ENCODE measurements at places on chromosomes 2 and 18. TPM values are rescaled to one million over a fixed set of nuclear protein-coding genes. Genes with fewer than 3 reads are reported as not detected.

DNA sequence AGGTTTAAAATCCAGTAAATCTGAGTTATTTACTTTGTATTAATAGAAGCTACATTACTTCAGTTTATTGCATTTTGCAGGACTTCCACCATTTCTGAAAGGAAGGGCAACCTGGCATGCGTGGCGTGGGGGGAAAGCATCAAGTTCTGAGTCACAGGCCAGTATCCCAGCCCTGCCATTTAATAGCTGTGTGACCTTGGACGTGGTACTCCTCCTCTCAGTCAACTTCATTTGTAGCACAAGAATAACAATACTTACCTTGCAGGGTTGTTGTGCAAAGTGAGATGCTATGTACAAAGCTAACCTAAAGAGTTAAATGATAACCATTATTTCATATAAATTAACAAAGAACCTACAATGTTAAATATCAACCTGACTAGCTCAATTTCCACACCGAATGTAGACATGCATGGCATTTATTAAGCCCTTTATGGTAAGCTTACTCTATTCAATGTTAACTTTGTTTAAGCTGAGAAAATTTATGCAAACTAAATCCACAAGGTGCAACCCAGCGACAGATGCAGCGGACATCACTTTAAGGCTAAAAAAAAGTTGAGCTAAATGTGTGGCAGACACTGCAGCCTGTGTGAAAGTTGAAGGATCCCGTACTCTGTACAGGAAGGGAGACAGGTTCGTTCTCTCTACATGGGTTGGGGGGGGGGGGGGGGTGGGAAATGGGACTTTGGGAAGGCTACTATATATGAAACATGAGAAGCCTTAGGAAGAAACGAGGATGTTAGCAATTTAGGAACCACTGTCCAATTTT lies 17.2 kb upstream of the STPG4 start:
- H3K36me3 ChIP-seq, result no peaks in the 10 kb centered on the region
- H3K27ac ChIP-seq, result no peak overlapping the region
- no peaks in the 10 kb centered on the region for H3K27me3 ChIP-seq
- H3K4me1 ChIP-seq, result peaks cover 33% of the 10 kb centered on the region
- no peak for DNase-seq
- H3K4me3 ChIP-seq, result no peak overlapping the region

SRD5A2 gene
- total RNA-seq, result 12.0 TPM

KIF1A gene
- 0.31 TPM for total RNA-seq

- H3K4me3 ChIP-seq, result no peak overlapping the region
- no peak overlapping the region for H3K27ac ChIP-seq
- H3K36me3 ChIP-seq, result no peaks in the 10 kb centered on the region
- no peaks in the 10 kb centered on the region for H3K27me3 ChIP-seq
- H3K4me1 ChIP-seq, result peaks cover 2% of the 10 kb centered on the region
- DNase-seq, result no peak
Measured at GRCh38 chr18:63373161-63373560, 6.2 kb upstream of the KDSR start.

- no peaks in the 10 kb centered on the region for H3K4me1 ChIP-seq
- no peak overlapping the region for H3K4me3 ChIP-seq
- H3K36me3 ChIP-seq, result no peaks in the 10 kb centered on the region
- no peaks in the 10 kb centered on the region for H3K27me3 ChIP-seq
- DNase-seq, result no peak
Measured at GRCh38 chr2:241959751-241960269, 90.3 kb downstream of the RTP5 start.

POTEC gene
- not detected for total RNA-seq

DNA sequence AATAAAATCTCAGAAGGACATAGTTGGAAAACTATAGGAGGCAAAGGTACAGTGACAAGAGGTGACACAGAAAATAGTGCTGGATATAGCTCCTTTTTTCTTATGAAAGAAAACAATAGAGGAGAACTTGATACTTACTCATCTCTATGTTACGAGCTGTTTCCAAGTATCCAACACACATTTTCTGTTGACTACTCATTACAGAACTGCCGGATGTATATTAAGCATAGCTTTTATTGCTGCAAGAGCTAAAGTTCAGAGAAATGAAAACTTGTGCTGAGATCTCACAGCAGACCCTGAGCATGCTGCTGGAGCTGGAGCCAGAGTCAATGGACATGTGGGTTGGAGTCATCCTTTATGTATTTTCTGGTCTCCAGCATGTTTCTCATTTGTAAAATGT lies 210.0 kb upstream of the NT5C1B start:
- no peak overlapping the region for H3K4me3 ChIP-seq
- no peak for DNase-seq
- no peaks in the 10 kb centered on the region for H3K36me3 ChIP-seq
- H3K4me1 ChIP-seq, result no peaks in the 10 kb centered on the region
- H3K27ac ChIP-seq, result no peak overlapping the region

DNA sequence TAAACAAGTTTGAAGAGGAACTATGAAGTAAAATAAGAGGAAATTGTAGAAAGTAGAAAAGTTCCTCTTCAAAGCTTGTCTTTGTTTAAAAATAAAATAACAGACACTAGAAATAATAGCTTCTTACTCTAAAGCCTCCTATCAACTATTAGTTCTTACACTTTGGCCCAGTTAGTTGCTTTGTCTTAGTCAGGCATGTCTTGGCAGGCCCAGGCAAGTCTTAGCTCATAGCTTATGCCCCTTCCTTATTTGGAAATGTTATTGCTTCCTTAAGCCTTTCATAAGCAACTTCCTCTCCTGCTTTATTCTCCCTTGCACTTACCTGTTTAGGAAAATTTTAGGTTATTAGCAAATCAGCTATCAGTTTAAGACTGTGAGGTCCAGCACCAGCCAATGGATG lies 950.6 kb upstream of the LRATD1 start:
- no peak for DNase-seq
- no peaks in the 10 kb centered on the region for H3K36me3 ChIP-seq
- H3K27ac ChIP-seq, result no peak overlapping the region
- H3K4me3 ChIP-seq, result no peak overlapping the region
- no peaks in the 10 kb centered on the region for H3K27me3 ChIP-seq

KLHL41 gene
- 0.30 TPM for total RNA-seq

DNA sequence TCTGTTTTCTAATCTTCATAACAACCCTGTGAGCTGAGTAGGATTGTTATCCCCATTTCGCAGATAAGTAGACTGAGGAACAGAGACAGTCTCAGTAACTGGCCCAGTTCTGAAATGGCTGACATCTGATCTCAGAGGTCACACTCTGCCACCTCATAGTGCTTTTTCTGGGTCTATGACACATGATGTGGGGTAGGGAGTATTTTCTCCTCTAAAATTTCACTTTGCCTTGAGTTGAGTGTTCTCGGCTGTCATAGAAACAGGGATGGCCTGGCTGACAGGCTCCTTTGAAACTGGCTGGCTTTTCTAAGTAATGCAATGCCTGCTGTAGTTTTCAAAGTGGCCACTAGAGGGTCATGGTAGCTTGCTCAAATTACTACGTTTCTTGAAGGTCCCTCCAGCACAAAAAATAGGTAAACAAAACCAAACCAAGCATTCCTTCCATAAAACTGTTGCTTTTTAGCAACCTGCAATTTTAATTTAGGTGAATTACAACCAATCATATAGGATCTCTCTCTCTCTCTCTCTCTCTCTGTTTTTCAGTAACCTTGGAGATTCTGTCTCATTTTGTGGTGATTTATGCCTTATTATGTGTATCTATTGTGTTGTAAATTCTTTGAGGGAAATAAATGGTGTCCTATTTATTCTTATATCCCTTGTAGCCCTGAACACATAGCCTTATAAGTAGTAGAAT lies 84.2 kb upstream of the TTN start:
- H3K36me3 ChIP-seq, result no peaks in the 10 kb centered on the region
- no peaks in the 10 kb centered on the region for H3K4me1 ChIP-seq
- H3K27me3 ChIP-seq, result no peaks in the 10 kb centered on the region
- H3K4me3 ChIP-seq, result no peak overlapping the region
- DNase-seq, result no peak

GRCh38 chr2:238988105-238988504 lies 140.2 kb downstream of the TWIST2 start:
- no peak overlapping the region for H3K27ac ChIP-seq
- no peaks in the 10 kb centered on the region for H3K4me1 ChIP-seq
- H3K4me3 ChIP-seq, result no peak overlapping the region

CLEC4F gene
- not detected for total RNA-seq

DNA sequence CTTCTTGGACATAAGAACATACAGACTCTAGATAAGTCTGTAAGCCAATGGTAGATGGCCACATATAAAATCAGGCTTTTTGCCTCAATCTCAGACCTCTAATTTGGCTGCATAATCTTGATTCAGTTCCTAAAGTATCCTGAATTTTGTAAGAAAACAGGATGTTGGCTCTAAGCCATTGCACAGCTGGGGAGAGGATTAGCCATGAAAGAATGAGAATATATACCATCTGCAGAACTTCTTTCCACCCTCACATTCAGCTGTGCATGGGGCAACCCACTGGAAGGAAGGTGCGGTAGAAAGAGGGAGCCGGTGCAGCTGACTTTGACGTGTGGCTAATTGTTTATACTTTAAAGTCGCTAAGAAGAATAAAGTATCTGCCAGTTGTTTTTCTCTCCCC lies 1061.6 kb upstream of the FAM98A start:
- H3K4me3 ChIP-seq, result no peak overlapping the region
- no peaks in the 10 kb centered on the region for H3K4me1 ChIP-seq
- DNase-seq, result no peak
- H3K27me3 ChIP-seq, result no peaks in the 10 kb centered on the region
- no peaks in the 10 kb centered on the region for H3K36me3 ChIP-seq

GRCh38 chr2:134354611-134355010 lies 100.7 kb downstream of the MGAT5 start:
- H3K4me3 ChIP-seq, result no peak overlapping the region
- no peaks in the 10 kb centered on the region for H3K27me3 ChIP-seq
- no peak overlapping the region for H3K27ac ChIP-seq
- DNase-seq, result no peak

- H3K27me3 ChIP-seq, result no peaks in the 10 kb centered on the region
- H3K4me3 ChIP-seq, result no peak overlapping the region
- DNase-seq, result no peak
- H3K36me3 ChIP-seq, result no peaks in the 10 kb centered on the region
- no peak overlapping the region for H3K27ac ChIP-seq
Measured at GRCh38 chr2:58826795-58827194, 585.7 kb upstream of the FANCL start.

GRCh38 chr2:192544371-192544955 lies 349.7 kb upstream of the TMEFF2 start:
- no peaks in the 10 kb centered on the region for H3K4me1 ChIP-seq
- H3K36me3 ChIP-seq, result no peaks in the 10 kb centered on the region
- no peak for DNase-seq

DNA sequence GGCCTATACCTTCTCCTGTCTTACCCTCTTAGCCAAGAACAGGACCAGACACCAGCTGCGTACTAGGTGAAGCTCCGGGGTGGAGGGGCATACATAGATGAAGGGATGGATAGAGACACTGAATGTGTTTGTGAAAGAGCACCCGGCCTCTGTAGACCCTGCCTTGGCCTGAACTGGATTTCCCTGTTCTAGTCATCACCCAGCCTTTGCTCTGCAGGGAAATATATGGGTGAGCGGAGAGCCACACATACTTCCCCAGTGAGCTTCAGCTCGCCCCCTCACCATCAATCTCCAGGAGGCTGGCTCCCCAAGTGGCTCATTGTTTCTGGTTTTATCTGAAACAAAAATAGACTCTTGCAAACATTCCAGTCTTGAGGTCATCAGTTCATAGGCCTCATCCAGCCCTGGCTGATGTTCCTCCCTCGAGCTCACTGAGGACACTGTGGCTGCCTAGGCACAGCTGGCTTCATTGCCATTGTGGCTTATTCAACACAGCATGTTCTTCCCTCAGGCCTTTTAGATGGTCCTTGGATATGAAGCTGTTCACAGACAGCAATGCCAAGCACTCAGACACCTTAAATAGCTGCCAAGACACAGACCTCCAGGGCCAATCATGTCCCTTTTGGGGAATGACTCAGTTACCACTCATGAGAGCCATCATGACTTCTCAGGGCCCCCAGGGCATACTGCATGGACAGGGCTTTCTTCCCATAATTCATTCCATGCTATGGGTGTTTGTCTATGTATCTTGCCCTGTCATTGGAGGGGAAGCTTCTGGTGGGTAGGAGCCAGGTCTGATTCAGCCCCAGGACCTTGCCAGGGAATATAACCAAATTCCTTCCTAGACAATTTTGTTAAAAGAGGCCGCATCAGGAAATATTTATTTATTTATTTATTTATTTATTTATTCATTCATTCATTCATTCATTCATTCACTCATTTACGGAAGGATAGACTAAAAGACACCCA lies 82.4 kb downstream of the TTC32 start:
- H3K4me1 ChIP-seq, result no peaks in the 10 kb centered on the region
- H3K27me3 ChIP-seq, result no peaks in the 10 kb centered on the region
- H3K27ac ChIP-seq, result no peak overlapping the region
- no peak overlapping the region for H3K4me3 ChIP-seq
- no peaks in the 10 kb centered on the region for H3K36me3 ChIP-seq

DNA sequence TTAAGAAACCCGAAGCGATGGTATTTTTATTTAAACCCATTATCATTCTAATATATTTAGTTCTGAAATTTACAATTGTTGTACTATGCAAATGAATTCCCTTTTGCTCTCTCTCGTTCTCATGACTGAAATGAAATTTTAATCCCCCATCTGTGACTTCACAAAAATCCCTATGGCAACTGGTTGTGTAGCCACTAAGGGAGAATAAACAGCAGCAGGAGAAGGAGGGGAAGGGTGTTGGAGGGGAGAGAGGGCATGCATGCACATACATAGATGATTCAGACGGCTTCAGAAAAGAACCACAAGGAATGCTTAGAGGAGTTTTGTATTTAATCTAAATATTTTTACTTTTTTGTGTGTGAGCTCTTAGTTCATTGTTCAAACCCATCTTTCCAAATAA lies 36.8 kb downstream of the CPS1 start:
- H3K27me3 ChIP-seq, result no peaks in the 10 kb centered on the region
- peaks cover 100% of the 10 kb centered on the region for H3K36me3 ChIP-seq
- no peaks in the 10 kb centered on the region for H3K4me1 ChIP-seq
- H3K4me3 ChIP-seq, result no peak overlapping the region

MDH1B gene
- not detected for total RNA-seq

GRCh38 chr18:73947180-73947921 lies 200.3 kb downstream of the FBXO15 start:
- no peaks in the 10 kb centered on the region for H3K36me3 ChIP-seq
- DNase-seq, result no peak
- H3K4me3 ChIP-seq, result no peak overlapping the region
- H3K27me3 ChIP-seq, result no peaks in the 10 kb centered on the region
- no peaks in the 10 kb centered on the region for H3K4me1 ChIP-seq
- H3K27ac ChIP-seq, result no peak overlapping the region

C1QL2 gene
- not detected for total RNA-seq

DNA sequence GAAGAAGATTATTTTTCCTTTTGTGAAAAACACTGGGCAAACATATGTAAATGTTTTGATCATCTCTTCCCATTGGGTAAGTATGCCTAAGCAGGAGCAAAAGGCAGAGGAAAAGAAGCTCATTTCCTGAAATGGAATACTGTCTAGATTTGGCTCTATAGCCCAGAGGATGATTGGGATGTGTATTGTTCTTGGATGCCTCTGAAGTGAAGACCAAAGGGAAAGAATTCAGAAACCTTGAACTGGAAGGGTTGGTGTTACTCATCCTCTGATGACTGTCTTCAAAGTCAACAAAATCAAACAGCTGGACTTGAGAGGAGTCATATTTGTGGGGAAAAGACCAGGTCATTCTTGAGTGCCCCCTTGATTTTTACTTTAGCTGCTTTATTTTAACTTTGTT lies 112.6 kb upstream of the NT5C1B start:
- no peak overlapping the region for H3K4me3 ChIP-seq
- no peak for DNase-seq
- no peaks in the 10 kb centered on the region for H3K27me3 ChIP-seq
- no peaks in the 10 kb centered on the region for H3K4me1 ChIP-seq

PROM2 gene
- 0.06 TPM for total RNA-seq

Measured in right lobe of liver (tissue), 6 donors.